ENCODE measurements at places on chromosomes 3 and 15. TPM values are rescaled to one million over a fixed set of nuclear protein-coding genes. Genes with fewer than 3 reads are reported as not detected.

Gene ZNF619
- 6.7 TPM for total RNA-seq

Gene ANKDD1A
- total RNA-seq: 5.7 TPM

Gene HRG
- not detected for total RNA-seq

Gene GPR62
- not detected for total RNA-seq

Gene DNAH12
- 0.08 TPM for total RNA-seq

Gene BCHE
- 1.4 TPM for total RNA-seq

Gene MITF
- total RNA-seq: 6.1 TPM

Gene PLAAT1
- total RNA-seq: not detected

Gene WDR93
- not detected for total RNA-seq

Gene GRIP2
- 0.18 TPM for total RNA-seq

Gene GP9
- not detected for total RNA-seq

Gene LRRK1
- total RNA-seq: 16.3 TPM

Gene C3orf22
- not detected for total RNA-seq

Gene LMAN1L
- total RNA-seq: not detected

Gene ROBO2
- total RNA-seq: 18.4 TPM

Gene ZNF639
- total RNA-seq: 31.2 TPM

Gene WDR6
- total RNA-seq: 211 TPM

Gene UROC1
- total RNA-seq: not detected

Gene SI
- not detected for total RNA-seq

Gene SLC51B
- not detected for total RNA-seq

Gene CCPG1
- 174 TPM for total RNA-seq

Gene SIAH2
- 27.6 TPM for total RNA-seq

Gene TUSC7
- total RNA-seq: not detected

Gene DNAJA4
- total RNA-seq: not detected

Gene LSMEM2
- not detected for total RNA-seq

Gene CDHR4
- total RNA-seq: not detected

Gene COL7A1
- total RNA-seq: 18.9 TPM

Gene TTLL13
- total RNA-seq: not detected

Gene MYH15
- total RNA-seq: 0.08 TPM

Gene NDN
- total RNA-seq: 27.8 TPM

Gene CLDN18
- total RNA-seq: not detected

Gene STAB1
- not detected for total RNA-seq

Gene LRRC34
- 1.5 TPM for total RNA-seq

Gene MDFIC2
- total RNA-seq: not detected

Gene TPRG1
- total RNA-seq: 0.46 TPM

Gene FANCD2OS
- not detected for total RNA-seq

Gene MAGEL2
- 1.5 TPM for total RNA-seq

Gene CD96
- total RNA-seq: not detected

Gene OR5K2
- total RNA-seq: not detected

Gene AGBL1
- not detected for total RNA-seq

Gene ZNF80
- not detected for total RNA-seq

Gene PP2D1
- not detected for total RNA-seq

Gene UBR1
- 34.1 TPM for total RNA-seq

Gene TMEM207
- total RNA-seq: not detected

Gene ATP13A4
- total RNA-seq: 0.27 TPM

Gene CCNB2
- 12.2 TPM for total RNA-seq

Gene KNL1
- total RNA-seq: 5.6 TPM

Gene SLC2A2
- total RNA-seq: not detected

Gene SGO1
- 2.7 TPM for total RNA-seq

All from osteocyte (in vitro differentiated cells).